ENCODE measurements at places on chromosomes 12 and 14. TPM values are rescaled to one million over a fixed set of nuclear protein-coding genes. Genes with fewer than 3 reads are reported as not detected.

GPR132 gene
- total RNA-seq, result 0.42 TPM

DTX1 gene
- not detected for total RNA-seq

SPX gene
- 203 TPM for total RNA-seq

TMPRSS12 gene
- not detected for total RNA-seq

CEBPE gene
- total RNA-seq, result not detected

KRT3 gene
- not detected for total RNA-seq

NEUROD4 gene
- total RNA-seq, result not detected

TPH2 gene
- not detected for total RNA-seq

CDH24 gene
- 4.9 TPM for total RNA-seq

C14orf180 gene
- not detected for total RNA-seq

TCL1A gene
- not detected for total RNA-seq

NTN4 gene
- total RNA-seq, result 96.4 TPM

PTPRB gene
- 0.69 TPM for total RNA-seq

LMO3 gene
- total RNA-seq, result not detected

AQP2 gene
- not detected for total RNA-seq

CLEC2B gene
- total RNA-seq, result 1.8 TPM

EVL gene
- total RNA-seq, result 52.5 TPM

PIK3C2G gene
- total RNA-seq, result 10.6 TPM

GLT8D2 gene
- total RNA-seq, result 2.0 TPM

POTEG gene
- not detected for total RNA-seq

DHRS2 gene
- 1.1 TPM for total RNA-seq

TULP3 gene
- total RNA-seq, result 42.2 TPM

ASB2 gene
- not detected for total RNA-seq

RPS26 gene
- 45.1 TPM for total RNA-seq

CMA1 gene
- not detected for total RNA-seq

PPP2R5C gene
- total RNA-seq, result 118 TPM

KRT77 gene
- total RNA-seq, result not detected

HOXC11 gene
- 1.2 TPM for total RNA-seq

GALNT8 gene
- not detected for total RNA-seq

HNF1A gene
- total RNA-seq, result not detected

Data from MCF 10A (cell line).